HFFc6 (cell line): ENCODE measurements at places on chromosomes 2 and 18. TPM values are rescaled to one million over a fixed set of nuclear protein-coding genes. Genes with fewer than 3 reads are reported as not detected.

The SRBD1 gene
- 8.6 and 13.6 TPM in 2 replicates for total RNA-seq

- peak; percentile 95 for DNase-seq
Measured at GRCh38 chr2:46097714-46098480, 199.3 kb upstream of the EPAS1 start.

DNA sequence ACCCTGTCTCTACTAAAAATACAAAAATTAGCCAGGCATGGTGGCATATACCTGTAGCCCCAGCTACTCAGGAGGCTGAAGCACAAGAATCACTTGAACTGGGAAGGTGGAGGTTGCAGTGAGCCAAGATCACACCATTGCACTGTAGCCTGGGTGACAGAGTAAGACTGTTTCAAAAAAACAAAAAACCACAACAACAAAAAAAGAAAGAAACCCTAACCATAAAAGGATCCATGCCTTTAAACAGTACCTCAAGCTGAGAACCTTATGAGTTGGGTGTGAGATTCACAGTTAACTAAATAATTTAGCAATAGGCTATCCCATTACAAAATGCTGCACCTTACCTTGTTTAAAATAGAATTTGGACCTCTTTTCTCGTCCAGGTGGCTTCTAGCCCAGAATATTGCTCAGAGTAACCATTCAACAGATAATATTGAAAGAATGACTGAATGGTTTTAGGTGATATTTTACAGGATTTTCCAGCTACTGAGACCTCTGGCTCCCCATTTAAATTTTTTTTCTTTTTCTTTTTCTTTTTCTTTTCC lies 6.4 kb downstream of the DPYSL5 start:
- no peak for DNase-seq

- no peak for DNase-seq
Measured at GRCh38 chr2:177588671-177589070, 196.1 kb downstream of the AGPS start.

GRCh38 chr2:36450466-36451196 lies 95.1 kb downstream of the CRIM1 start:
- DNase-seq, result peak; percentile 85

DNA sequence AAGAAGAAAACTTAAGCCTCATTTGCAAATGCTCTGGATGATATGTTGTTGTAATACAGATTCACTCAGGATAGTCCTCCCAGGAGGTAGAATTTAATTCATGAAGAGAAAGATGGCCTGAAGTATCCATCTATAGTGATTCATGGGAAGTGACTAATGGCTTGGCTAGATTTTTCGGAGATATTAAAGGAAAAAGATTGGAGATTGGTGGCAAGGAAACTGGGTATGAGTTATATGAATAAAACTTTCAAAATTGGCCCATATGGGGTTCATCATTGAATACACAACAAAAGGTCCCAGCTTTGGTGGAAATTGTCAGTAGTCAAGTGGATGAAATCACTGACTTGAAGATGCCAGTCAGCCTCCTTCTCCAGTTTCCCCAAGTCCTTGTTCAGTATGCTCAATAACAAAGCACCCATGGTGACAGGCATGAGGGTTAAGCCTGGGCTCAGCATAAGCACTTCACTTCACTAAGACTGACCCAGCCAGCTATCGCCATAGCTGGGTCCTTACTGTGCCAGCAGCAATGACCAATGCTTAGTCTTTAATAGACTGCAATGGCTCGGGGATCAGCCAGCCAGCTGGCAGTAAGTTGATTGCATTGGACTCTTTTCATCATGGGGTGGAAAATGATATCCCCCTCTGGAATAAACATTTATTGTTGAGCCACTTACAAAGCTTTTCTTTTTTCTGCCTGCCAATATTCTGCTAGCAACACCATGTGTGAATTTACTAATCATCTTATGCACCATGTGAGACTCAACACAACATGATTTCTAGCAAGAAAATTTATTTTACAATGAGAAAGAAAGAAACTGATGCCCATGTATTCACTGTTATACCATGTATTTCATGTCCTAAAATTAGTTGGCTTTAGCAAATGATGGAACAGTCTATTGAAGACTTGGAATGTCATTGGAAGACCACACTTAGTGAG lies 176.6 kb upstream of the TACR1 start:
- DNase-seq, result peak; percentile 46

The DTNB gene
- total RNA-seq, result 3.6 to 6.1 TPM (median 3.8 TPM) in 3 replicates

The RNU2-63P gene
- 16.9 to 19.4 TPM (median 18.8 TPM) in 3 replicates for total RNA-seq

- no peak for DNase-seq
Measured at GRCh38 chr2:97936199-97936598, 59.5 kb downstream of the TMEM131 start.

DNA sequence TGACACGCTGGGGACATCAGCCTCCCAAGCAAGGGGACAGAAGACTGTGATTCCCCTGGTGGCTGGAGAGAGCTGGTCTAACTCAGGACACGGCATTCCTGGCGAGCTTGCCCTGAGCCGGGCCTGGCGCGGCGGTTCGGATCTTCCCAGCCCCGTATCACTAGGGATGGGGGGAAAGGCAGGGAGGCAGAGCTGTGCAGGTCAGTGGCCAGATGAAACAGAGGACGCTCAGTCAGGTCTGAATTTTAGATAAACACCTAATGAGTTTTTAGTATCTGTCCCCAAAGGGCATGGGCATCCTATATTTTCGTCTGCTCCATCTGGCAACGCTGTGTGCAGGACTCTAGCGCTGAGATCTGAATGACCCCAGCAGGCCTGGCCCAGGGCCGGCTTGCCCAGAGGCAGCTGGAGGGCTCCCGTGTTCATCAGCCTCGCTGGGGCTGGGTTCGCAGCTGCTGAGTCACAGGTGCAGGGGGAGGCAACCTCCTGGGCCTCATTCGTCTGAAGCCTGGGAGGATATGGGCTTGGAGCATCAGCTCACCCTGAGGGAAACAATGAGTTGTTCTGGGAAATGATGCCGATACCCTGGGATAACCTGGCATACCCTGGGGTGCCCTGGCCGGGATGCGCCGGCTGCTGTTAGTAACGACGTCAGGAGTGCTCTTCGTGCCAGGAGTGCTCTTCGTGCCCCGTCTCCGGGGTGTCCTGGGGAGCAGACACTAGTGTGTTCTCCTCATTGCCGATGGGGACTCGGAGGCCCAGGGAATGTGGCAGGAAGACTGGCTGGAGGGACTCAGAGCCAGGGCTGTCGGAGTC lies 48.1 kb upstream of the HPCAL1 start:
- no peak for DNase-seq

GRCh38 chr2:34848691-34849090 lies 1249.6 kb upstream of the FAM98A start:
- no peak for DNase-seq

DNA sequence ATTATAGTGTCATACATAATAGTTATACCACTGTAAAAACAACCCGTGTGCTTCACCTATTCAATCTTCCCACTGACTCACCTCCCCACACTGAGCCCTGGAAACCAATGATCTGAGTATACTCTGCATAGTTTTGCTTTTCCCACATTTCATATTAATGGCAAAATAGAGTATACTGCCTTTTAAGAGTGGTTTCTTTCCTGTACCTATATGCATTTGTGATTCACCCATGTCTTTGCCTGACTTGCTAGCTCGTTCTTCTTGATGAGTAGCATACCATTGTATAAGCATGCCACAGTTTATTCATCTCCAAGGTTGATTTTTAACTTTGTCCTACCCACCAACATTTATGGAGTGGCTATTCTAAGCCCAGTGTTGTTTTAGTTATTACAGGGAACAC lies 686.4 kb downstream of the PLCL1 start:
- DNase-seq, result no peak

- no peak for DNase-seq
Measured at GRCh38 chr18:75586130-75586889, 158.8 kb upstream of the SMIM21 start.

The SLC23A3 gene
- total RNA-seq, result 0.72 to 1.5 TPM (median 1.4 TPM) in 3 replicates

The IL36B gene
- not detected in 3 replicates for total RNA-seq

DNA sequence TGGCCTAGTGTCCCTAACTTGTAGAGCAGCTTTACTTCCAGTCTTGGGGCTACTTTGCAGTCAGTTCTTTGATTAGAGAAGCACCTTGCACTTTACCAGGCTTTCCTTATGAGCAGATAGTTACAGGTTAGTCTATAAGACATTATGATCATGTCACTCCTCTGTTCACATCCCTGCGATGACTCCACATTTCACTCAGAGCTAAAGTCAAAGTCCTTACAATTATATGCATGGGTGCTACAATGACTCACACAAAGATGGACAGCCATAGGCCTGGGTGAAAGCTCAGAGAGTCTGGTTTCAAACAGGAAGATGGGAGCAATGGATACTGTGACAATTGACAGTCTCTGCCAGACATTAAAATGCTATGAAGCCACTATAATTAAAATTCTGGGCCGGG lies 27.1 kb upstream of the SSB start:
- DNase-seq, result no peak

The ANKRD30B gene
- not detected in 3 replicates for total RNA-seq

- no peak for DNase-seq
Measured at GRCh38 chr18:45384962-45385315, 230.3 kb upstream of the SLC14A2 start.

The RTP5 gene
- not detected in 2 replicates for total RNA-seq

DNA sequence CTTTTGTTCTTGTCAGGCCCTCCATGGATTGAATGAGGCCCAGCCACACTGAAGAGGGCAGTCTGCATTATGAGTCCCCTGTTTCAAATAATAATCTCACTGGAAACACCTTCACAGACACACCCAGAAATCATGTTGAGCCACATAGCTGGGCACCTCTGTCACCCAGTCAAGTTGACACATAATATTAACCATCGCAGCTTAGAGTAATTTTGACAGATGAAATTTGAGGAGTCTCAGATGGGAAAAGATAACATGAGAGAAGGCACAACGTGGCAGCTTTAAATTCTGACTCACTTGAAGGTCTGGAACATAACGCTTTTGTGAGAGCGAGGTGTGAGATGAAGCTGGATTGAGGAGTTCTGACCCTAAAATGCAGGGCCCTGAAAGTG lies 70.9 kb upstream of the TMEM87B start:
- DNase-seq, result no peak

The GPAT2 gene
- total RNA-seq, result 2.8 to 37.7 TPM (median 9.1 TPM) in 3 replicates

The SPATA3 gene
- not detected in 3 replicates for total RNA-seq

DNA sequence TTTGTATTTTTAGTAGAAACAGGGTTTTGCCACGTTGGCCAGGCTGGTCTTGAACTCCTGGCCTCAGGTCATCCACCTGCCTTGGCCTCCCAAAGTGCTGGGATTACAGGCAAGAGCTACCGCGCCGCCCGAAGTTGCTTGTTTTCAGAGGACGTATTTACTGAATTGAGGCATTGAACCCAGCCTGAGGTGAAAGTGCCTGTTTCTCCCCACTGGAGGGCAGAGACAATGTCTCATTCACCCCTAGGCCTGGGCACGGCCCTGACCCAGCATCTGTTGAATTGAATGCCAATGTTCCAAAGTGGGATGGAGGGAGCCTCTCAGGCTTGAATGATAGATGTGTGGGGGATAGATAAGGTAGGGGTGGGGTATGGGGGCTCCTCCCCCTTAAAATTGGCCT lies 4.5 kb upstream of the TMBIM1 start:
- no peak for DNase-seq

The KANSL3 gene
- 20.4 to 28.3 TPM (median 21.3 TPM) in 3 replicates for total RNA-seq

- no peak for DNase-seq
Measured at GRCh38 chr18:78813156-78813555, 166.5 kb upstream of the SALL3 start.

DNA sequence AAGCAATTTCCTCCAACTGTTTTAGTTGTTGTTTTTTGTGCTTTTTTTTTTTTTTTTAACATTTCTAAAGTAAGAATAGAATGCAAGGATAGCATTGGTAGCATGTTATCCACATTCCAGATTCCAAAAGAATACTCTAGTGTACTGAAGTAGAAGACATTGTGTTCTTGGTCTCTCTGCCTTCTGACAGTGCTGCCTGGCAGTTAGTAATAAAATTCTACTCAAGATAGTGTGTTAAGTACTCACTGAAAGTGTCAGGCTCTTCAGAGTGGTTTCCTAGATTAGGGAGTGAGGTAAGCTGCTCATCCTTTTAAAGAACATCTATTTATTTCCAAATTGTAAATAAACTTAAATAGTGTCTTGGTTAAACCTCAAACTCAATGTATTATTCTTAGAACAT lies 253.7 kb downstream of the HNMT start:
- DNase-seq, result no peak

DNA sequence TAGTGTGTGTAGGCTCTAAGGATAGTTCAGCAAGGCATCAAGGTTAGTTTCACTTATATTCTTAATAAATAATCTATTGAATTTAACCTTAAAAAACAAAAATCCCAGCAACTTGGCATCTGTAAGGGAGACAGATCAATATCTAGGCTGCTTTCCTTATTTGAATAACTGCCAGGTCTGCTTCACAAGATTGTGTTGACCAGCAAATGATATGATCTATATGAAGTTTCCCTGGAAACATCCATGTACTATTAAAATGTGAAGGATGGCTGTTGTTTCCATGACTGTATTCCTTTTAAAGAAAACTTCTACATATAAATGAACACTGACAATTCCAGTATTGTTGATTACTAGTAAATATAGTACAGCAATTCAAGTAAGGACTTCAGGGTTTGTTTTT lies 109.4 kb downstream of the SPTBN1 start:
- no peak for DNase-seq

GRCh38 chr2:45169339-45170190 lies 160.3 kb upstream of the SIX2 start:
- DNase-seq, result no peak

GRCh38 chr2:76825140-76825970 lies 696.8 kb downstream of the LRRTM4 start:
- DNase-seq, result no peak
